Left hindlimb (tissue), 1 donor: ENCODE measurements at places on chromosomes 11 and 22.

DNA sequence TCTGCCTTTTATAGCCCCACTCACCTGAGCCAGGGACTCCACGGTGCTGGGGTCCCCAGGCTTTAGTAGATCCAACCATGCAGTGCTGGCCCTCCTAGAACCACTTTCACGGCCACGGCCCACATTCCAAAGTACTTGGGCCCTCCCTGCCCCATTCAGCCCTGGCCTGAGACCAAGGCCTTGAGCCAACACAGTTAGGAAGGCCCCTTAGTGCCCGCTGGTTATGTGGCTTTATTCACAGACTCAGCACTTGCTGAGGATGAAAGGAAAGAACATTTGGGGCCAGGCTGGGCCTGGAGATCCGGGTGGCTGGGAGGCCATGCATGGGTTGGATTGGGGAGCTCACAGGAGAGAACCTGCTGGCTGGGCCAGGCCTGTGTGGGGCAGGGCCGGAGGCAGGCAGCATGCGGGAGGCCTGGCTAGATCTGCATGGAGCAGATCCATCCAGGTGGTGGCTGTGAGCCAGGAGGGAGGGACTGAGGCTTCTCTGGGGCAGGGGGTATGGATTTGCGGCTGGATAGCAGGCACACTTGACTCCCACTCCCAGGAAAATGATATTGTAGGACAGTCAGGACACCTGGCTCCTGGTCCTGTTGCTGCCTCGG lies 12.6 kb downstream of the CHRM1 start:
- no peak for DNase-seq

- no peak for DNase-seq
Measured at GRCh38 chr22:17549655-17550054, 13.6 kb upstream of the SLC25A18 start.

DNA sequence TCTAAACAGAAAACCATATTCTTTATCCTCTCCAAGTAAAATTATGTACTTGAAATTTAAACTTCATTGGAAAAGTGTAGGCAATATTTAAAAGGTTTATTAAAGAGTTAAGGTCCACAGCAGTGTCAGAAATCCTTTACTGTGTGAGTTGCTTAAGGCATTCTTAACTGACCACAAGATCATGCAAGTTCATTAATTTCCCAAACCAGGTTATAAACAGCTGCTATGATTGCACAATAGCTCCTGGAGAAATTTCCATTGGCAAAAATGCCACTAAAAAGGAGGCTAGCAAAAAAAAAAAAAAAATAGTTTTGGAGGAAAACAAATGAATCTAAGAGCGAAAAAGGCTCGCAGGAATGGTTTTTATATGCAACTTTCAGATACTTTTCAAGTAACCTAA lies 106.2 kb downstream of the ETS1 start:
- no peak for DNase-seq

GRCh38 chr11:114075891-114076441 lies 16.5 kb downstream of the ZBTB16 start:
- DNase-seq: peak; percentile 81

DNA sequence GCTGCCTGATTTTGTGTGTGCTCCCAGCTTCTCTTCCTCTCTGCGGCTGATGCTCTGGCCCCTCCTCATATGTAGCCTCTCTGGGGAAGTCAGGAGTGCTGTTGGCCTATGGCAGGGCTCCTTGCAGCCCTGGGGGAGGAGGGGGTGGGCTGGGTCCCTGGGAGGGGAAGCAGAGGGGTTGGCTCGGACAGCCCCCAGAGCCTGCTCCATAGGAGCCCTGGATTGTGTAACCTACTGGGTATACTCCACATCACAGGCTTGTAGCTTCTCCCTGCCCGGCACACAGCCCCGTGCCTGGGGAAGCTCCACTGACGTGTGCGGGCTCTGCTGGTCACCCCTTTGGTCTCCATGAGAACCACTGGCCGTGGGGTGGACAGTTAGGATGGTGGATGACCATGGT lies 113.8 kb downstream of the ST3GAL4 start:
- DNase-seq: no peak

DNA sequence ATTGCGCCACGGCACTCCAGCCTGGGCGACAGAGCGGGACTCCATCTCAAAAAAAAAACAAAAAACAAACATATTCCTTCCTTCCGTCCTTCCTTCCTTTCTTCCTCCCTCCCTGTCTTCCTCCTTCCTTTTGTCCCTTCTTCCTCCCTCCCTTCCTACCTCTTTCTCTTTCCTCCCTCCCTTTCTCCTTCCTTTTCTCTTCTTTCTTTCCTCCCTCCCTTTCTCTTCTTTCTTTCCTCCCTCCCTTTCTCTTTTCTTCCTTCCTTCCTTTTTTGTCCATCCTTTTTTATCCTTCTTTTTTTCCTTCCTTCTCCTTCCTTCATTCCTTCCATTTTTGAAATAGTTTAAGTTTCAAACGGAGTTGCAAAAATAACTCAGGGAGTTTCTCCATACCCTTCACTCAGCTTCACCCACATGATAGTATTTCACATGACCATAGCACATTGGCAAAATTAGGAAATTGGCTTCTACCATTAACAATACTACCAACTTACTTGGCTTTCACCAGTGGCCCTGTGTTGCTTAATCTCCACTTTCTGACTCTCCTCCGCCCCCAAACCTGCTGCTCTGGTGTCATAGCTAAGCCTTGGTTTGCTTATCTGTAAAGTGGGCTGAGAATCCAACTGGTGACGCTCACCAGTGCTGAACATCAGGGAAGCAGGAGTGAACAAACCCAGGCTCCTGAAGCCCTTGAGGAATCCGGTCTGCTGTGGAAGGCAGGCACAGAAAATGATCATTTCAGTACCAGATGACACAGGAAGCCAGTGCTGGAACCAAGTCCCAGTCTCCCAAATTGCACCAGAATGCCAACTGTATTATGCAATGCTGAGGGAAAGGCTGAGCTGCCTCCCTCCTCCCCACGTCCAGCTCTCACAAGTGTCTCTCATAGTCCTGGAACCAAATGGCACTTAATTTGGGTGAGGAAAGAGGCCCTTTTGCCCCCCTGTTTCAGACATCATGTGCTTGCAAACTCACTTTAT lies 17.2 kb upstream of the CRYBB3 start:
- no peak for DNase-seq

DNA sequence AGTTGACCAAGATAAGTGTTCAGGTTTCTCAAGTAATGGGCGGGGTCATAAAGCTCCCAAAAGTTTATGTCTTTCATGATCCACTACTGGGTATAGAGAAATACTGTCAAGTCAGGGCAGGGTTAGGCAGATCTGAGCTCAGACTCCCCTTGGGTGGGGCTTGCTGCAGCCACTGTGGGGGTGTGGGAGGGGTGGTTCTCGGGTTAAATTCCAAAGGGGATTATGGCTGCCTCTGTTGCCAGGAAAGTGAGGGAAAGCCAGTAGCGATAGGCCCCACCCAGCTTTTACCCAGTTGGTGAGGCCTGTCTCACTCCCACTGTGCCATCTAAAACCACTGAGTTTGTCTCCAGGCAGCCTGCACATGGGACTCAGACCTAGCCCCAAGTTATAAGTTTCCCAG lies 37.8 kb downstream of the DLG2 start:
- no peak for DNase-seq

DNA sequence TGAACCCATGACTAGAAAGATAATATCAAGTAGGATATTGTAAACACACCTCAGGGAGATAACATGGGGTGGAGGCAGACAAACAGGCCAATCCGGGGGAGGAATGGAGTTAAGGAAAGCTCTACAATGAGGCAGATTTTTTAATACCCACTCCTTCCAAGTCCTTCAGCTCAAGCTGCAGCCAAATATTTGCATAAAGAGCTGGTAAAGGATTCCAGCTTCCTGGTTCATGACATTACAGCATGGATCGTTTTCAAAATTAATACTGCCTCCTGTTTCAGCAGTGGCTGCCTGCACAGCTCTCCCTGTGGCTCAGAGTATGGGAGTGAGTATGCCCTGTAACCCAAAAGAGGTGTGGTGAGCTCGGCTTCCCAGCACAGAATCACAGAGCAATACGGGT lies 5.1 kb downstream of the POU2AF3 start:
- no peak for DNase-seq

GRCh38 chr11:39541945-39542351 lies 1917.5 kb downstream of the LRRC4C start:
- DNase-seq: no peak

- DNase-seq: no peak
Measured at GRCh38 chr11:1812801-1813200, 22.0 kb upstream of the SYT8 start.

DNA sequence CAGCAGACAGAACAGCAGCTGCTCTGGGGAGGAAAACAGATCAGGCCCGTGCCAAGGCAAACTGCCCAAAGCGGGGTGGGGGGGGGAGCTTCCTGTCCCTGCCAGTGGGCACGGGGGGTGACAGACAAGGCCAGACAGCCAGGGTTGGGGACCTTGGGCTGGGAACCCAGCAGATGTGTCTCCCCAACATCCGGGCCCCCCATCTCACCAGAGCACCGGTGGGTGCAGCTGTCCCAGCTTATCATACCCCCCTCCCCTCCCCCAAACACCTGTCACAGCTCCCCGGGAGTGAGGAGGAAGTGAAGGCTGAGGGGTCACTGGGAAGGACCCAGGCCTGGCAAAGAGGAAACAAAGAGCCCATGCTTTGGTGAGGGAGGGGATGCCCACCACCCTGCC lies 1.3 kb downstream of the PPP1R14B start:
- DNase-seq: peak; percentile 81

- DNase-seq: no peak
Measured at GRCh38 chr22:17043521-17043920, 35.5 kb upstream of the GAB4 start.

GRCh38 chr11:42524534-42525227 lies 787.1 kb upstream of the API5 start:
- peak; percentile 74 for DNase-seq

- no peak for DNase-seq
Measured at GRCh38 chr11:123755344-123755743, 1.0 kb upstream of the OR6X1 start.

- DNase-seq: no peak
Measured at GRCh38 chr22:23683545-23683944, 7.3 kb upstream of the RGL4 start.

DNA sequence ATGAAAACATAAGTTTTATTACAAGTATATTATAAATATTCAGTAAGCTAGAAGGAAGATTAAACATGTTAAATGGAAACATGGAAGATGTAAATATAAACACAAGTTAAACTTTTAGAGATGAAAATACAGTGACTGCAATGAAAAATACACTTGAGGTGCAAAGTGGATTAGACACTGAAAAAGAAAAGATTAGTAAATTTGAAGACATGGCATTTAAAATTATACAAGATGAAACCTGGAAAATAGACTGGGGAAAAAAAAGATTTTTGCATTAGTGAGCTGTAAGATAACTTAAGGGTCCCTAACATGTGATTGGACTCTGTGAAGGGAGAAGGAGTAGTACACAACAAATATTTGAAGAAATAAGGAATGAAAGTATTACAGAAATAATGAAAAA lies 33.3 kb downstream of the ELP4 start:
- no peak for DNase-seq

DNA sequence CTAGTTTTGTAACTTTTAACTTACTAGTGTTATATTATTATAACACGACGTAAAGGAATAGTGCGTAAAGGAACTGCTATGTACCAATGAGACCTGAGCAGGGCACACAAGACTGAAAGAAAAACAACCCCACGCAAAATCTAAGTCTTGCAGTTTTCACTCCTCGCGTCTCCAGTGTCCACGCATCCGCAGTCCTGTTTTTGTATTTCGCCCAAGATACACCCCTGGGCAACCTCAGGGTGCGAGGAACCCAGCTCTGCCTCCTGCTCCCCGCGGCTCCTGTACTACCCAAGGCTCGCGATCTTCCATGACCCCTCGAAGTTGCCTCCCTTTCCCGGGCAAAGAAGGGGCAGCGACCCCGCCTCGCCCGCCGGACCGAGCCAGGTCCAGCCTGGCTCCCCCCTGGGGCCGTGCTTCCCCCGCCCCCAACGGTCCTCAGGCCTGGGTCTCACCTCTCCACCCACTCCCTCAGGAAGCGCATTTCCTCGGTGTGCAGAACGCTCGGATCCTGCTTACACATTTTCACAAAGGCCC lies 393 bp downstream of the ST13 start:
- DNase-seq: no peak

DNA sequence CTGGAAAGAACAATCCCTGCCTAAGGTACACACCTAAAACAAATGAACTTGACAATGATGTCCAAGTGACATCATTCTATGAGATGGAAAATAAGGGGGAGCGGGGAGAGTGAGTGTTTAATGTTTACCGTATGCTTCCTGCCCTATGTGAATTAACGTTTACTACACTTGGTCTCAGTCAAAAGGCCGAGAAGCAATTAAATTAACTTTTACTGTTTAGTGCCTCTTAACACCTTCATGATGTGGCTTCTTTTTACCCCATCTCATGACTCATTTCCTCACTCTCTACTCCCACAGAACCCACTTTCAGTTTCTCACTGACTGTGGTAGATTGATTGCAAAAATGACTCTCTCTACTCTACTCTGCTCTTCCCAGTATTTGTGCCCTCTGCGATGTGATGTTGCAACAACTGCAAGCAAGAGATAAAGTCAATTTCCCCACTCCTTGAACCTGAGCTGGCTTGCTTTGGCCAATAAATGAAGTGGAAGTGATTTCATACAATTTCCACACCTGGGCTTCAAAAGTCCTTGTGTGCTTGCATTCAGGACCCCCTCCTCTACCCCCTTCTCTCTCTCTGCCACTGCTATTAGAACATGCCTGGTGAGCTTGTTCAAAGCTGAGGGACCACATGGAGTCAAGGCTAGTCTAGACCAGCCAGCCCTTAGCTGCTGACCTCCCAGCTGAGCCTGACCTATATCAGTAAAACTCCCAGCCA lies 11.6 kb upstream of the ALKBH3 start:
- DNase-seq: no peak

DNA sequence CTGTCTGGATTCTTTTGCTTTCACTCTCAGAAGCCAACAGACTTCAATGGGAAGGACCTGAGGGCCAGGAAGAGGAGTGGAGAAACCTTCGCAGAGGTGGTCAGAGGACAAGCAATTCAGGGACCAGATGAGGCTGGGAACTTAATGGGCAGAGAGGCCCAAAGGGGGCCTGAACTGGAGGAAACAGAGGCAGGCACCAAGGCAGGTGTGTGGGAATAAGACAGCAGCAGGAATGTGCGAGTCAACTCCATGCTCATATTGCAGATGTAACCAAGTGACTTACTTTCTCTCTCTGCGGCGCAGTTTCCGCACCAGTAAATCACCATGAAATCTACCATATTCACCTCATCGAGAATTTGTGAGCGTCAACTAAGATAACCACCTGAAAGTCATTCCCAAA lies 669.1 kb downstream of the NTM start:
- no peak for DNase-seq

GRCh38 chr11:118485273-118485672 lies 42.0 kb upstream of the TTC36 start:
- no peak for DNase-seq

DNA sequence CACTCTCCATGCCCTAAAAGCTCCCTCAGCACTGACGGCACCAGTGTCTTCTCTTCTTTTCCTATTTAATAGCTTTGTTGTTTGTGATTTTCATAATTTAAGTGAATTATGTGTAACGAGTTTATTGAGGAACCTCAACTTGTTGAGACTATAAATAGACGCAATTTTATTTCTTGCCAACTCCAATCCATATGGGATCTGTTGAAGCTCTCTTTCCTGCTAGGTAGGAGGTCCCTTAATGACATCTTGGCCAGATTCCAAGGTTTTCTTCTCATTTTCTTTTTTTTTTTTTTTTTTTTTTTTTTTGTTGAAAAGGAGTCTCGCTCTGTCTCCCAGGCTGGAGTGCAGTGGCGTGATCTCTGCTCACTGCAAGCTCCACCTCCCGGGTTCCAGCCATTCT lies 14.2 kb downstream of the RTL6 start:
- DNase-seq: no peak

- no peak for DNase-seq
Measured at GRCh38 chr11:66800720-66801428, 42.4 kb upstream of the RCE1 start.
